CD4-positive, alpha-beta memory T cell (primary cell): ENCODE measurements at places on chromosomes 2 and 18. TPM values are rescaled to one million over a fixed set of nuclear protein-coding genes. Genes with fewer than 3 reads are reported as not detected.

The SERPINB13 gene
- total RNA-seq = not detected

The PTRHD1 gene
- 12.8 TPM for total RNA-seq

The KCNK3 gene
- not detected for total RNA-seq

- no peak overlapping the region for H3K4me3 ChIP-seq
- no peak for DNase-seq
- no peak overlapping the region for H3K27ac ChIP-seq
- no peaks in the 10 kb centered on the region for H3K36me3 ChIP-seq
- H3K27me3 ChIP-seq = no peaks in the 10 kb centered on the region
Observed at GRCh38 chr18:10074110-10074509, 160.3 kb downstream of the VAPA start.

DNA sequence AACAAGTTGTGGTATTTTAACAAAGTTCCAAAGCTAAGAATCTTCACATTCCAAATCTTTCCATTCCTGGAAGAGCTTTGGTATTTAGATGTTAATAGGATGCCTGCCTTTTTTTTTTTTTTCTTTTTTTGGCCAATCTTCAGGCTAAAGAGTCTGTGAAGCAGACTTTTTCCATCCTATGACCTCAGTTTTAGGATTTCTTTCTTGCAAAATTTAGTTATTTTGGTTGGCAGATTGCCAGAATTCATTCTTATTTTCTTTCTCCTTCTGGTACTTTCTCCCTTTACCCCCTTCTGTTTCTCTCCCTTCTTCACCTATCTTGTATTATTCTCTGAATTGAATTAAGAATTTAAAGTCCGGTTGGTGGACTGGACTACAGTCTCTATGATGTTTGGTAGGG, 217.8 kb upstream of the REV1 start:
- no peaks in the 10 kb centered on the region for H3K36me3 ChIP-seq
- no peaks in the 10 kb centered on the region for H3K4me1 ChIP-seq
- H3K27ac ChIP-seq = no peak overlapping the region
- DNase-seq = no peak

DNA sequence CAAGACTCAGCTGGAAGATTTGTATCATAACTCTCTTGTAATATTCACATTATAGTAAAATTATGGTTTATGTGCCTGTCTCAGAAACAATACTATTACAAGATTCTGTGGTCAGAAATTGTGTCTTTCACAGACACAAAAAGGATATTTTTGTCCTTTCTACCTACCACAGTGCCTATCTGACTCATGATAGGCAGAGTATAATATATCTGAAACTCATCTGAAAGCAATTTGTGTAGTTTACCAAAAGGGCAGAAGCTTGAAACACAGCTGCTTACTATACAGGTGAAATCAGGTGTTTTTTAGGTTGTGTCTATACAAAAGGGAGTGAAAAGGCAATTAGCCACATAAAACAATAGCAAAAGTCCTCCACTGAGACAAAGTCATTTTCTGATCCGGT, 10.9 kb downstream of the TMEM200C start:
- no peaks in the 10 kb centered on the region for H3K27me3 ChIP-seq
- H3K4me1 ChIP-seq = no peaks in the 10 kb centered on the region
- no peak for DNase-seq
- H3K4me3 ChIP-seq = no peak overlapping the region
